ENCODE measurements at places on chromosomes 11 and 22.

- no peak for DNase-seq
These were observed 1038.5 kb downstream of the OPCML start for GRCh38 chr11:132493801-132494200.

DNA sequence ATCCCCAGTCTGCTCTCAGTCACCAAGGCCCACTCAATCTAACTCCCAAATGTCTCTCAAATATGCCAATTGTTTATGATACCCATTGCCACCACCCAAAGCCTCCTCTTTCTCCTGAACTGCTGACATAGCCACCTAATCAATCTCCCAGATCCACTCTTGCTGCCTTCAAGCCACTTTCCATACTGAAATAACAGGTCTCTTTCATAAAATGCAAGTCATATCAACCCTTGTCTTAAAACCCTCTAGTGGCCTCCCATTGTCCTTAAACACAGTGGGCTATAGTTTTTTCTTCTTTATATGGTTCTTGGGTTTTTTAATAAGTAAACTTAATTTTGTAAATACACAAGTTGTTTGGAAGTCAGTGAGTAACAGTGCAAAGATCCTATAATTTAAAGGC lies 155.2 kb upstream of the ZC3H12C start:
- no peak for DNase-seq

GRCh38 chr11:93907901-93908300 lies 57.5 kb upstream of the VSTM5 start:
- DNase-seq: no peak

DNA sequence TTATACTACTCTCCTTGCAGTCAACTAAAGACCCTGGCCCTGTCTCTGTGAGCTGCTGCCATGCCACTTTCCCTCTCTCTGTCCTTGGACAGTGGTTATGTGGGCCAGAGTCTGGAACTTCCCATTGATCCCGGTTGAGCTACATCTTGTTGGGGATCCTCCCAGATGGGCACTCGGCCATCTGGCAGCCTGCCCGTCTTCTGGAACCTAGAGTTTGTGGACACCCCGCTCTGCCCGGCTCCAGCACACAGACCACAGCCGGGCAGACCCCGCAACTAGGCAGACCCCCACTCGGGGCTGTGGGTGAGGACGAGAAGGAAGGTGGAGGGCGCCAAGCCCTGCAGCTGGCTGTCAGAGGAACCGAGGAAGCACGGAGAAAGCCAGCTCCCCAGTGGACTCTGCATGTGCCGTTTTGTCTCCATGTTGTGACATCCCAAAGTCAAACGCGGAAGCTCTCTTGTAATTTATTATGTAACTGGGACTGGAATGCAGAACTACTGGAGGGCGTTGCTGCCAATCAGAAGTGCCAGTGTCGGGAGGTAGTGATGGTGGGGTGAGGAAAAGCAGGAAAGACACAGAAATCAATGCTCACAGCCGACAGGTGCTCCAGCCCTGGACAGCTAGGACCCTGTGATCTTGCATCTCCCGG lies 207.7 kb downstream of the CEP164 start:
- peak; percentile 23 for DNase-seq

Measured in transverse colon (tissue), 4 donors.